DMS 273 treated with DMSO at 0.1 percent for 48 hours (cell line): ENCODE measurements at places on chromosomes 3 and 15.
A peak's percentile ranks its signal among the peaks of the same experiment; 100 is the strongest.

- no peak for DNase-seq
Measured at GRCh38 chr3:67414740-67415139, 239.7 kb downstream of the SUCLG2 start.

- no peak for DNase-seq
Measured at GRCh38 chr3:79097964-79098660, 669.7 kb downstream of the ROBO1 start.

DNA sequence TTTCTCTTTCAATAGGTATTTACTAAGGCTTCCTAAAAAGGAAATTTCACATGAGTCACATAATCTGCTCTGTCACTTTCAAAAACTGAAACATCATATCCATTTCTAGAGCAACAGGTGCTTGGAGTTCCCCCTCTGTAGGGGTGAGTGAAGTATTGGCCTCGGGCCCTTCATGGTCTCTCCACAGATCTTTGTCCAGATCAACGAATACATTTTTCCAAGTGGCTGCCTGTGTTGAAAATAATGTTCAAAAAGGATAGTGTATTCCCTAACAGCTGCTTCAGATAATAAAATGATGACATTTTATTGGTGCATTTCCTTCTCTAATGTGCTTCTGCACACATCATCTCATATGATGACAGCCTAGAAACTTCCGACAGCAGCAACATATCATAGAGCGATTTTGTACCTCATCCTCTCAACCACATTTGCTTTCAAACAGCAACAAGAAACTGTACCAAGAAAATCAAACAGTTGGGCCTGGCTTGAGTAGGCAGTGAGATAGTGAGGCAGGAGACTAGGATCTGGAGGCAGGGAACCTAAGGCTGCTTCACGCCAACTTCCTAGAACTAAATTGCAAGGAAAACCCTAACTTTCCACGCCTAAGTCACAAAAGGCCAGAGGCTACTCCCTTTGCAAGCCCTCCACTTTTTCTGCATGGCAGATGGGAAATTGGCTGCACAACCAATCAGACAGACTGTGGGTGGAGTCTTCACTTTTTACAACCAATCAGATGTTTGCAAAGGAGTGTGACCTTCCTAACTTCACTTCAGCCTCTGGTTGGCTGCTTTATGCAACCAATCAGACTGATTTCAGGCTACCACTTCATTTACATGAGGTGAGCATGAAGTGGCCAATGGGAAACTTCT, 340.2 kb downstream of the LRRC3B start:
- no peak for DNase-seq

DNA sequence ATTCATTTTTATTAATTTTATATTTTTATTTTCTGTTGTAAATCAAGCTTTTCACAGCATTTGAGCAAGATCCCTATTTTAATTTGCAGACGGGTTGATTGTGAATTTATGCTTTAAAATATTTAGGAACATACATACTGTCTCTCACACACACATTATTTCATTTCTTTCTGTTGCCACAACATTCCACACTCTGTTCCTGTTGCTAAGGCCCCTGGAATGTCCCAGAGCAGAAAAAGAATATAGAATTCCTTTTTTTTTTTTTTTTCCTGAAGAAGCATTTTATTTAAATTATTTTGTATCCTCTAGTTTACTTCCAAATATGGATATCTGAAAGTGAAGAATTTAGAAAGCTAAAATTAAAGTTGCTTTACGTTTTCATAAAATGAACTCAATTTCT, 36.8 kb upstream of the SCAANT1 start:
- no peak for DNase-seq

GRCh38 chr3:190169877-190170276, 49.2 kb upstream of the P3H2 start:
- no peak for DNase-seq

GRCh38 chr15:62946940-62947339, 95.6 kb upstream of the TPM1 start:
- DNase-seq = no peak

GRCh38 chr15:69825941-69826818, 271.5 kb downstream of the TLE3 start:
- no peak for DNase-seq

- no peak for DNase-seq
Measured at GRCh38 chr3:152491922-152492321, 223.2 kb downstream of the MBNL1 start.

DNA sequence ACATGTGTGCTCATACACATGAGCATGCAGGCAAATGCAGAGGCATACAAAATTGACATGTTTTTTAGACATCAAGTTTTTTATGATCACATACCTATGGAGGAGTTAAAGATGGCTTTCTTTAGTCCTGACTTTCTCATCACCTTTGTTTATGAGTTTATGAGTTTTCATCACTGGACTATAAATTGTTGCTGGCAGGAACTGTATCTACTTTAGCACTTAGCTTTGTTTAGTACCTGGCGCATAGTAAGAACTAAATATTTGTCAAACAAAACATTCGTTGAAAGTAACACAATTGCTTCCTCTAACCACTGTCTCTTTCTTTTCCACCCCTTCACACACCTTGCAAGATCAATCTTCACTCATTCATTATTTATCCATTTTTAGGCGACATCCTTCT, 182.6 kb downstream of the SUCNR1 start:
- DNase-seq = no peak

- DNase-seq = peak; percentile 30
Measured at GRCh38 chr15:91049378-91050127, 27.2 kb upstream of the VPS33B start.

DNA sequence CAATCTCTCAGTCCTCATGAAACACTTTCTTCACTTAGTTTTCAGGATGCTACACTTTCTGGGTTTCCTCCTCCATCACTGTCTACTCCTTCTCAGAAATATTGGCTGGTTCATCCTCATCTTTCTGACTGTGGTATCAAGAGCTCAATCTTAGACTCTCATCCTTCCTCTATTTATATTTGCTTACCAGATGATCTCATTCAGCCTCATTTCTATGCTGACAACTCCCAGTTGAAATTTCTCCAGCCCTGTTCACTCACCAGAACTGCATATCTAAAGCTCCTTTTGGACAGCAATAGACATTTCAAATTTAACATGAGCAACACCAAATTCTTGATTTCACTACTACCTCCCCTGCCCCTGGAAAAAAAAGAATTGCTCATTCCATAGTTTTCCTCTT, 48.0 kb upstream of the FBN1 start:
- no peak for DNase-seq

- no peak for DNase-seq
Measured at GRCh38 chr15:38890194-38890593, 325.6 kb upstream of the RASGRP1 start.

DNA sequence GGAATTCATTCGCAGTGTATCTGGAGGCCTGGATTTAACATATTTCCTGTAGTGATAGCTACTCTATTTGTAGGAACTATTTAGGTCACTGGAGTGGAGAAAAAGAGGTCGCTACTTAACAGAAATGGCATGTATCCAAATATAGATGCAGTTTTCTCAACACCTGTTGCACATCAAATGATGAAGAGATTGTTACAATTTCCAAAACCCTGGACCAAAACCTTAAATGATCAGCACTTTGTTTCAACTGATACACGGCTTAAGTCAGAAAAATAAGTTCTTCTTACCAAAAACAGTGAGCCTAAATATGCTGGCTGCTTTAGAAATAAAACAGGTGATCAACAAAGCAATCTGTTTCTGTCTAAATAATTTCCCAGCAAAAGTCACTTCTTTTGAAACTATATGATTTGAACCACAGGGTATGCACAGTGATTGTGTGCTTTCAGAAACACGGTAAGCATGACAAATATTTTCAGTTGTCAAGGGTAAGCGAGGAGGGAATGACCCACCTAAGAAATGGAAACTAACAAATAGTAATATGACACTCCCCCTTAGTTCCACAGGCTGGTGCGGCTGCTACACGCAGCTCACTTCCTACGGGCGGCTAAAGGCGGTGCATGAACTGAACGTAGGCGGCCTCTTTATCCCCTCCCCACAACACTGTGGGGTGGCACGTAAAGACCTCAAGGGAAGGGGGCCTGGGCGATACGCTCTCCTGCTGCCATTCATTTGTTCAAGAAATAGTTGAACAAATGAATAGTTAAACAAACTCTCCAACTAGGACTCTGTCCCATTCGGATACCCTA, 1.1 kb downstream of the EHD4 start:
- peak; percentile 33 for DNase-seq

- no peak for DNase-seq
Measured at GRCh38 chr3:72163809-72164634, 379.1 kb upstream of the PROK2 start.

- DNase-seq = no peak
Measured at GRCh38 chr3:112789787-112790186, 56.9 kb downstream of the CD200R1L start.

DNA sequence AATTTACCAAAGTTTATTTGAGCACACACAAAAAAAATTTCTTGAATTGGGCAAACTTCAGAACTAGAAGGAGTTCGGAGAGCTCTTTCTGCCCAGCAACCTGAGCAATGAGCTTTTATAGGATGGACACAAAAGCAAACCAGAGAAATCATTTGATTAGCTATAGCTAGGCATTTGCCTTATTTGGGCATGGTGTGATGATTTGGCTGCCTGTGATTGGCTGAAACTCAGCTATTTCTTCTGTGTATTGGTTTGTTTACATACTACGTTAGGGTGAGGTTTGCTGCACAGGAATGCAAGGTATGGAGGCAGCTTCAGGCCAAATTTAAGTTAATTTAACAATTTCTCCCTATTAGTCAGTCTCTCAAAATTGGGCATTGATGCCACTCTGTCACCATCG, 65.1 kb downstream of the NEK11 start:
- no peak for DNase-seq

GRCh38 chr15:87755226-87755625, 501.3 kb downstream of the NTRK3 start:
- DNase-seq = no peak
